ENCODE measurements at places on chromosomes 5 and 9. TPM values are rescaled to one million over a fixed set of nuclear protein-coding genes. Genes with fewer than 3 reads are reported as not detected.

Gene C9orf153
- 0.35 TPM for total RNA-seq

Gene C5orf34
- total RNA-seq: 1.5 TPM

Gene CDH12
- not detected for total RNA-seq

Gene TXNDC8
- total RNA-seq: not detected

Gene SLC46A2
- not detected for total RNA-seq

Gene ZFP2
- total RNA-seq: 0.91 TPM

Gene SURF2
- 12.1 TPM for total RNA-seq

Gene ELAVL2
- total RNA-seq: not detected

Gene BAAT
- not detected for total RNA-seq

Gene SPATA9
- total RNA-seq: 0.53 TPM

Gene ADAMTS19
- total RNA-seq: 1.1 TPM

Gene CD74
- 222 TPM for total RNA-seq

Gene SRA1
- 27.4 TPM for total RNA-seq

Gene PFN3
- not detected for total RNA-seq

GRCh38 chr9:127973169-127974000 is 7.4 kb downstream of the EEIG1 start:
- DNase-seq: peak; percentile 62

- DNase-seq: peak; percentile 84
Measured at GRCh38 chr9:14428781-14429230, 114.9 kb upstream of the NFIB start.

- no peak for DNase-seq
Measured at GRCh38 chr5:132056610-132057497, 3.6 kb upstream of the IL3 start.

DNA sequence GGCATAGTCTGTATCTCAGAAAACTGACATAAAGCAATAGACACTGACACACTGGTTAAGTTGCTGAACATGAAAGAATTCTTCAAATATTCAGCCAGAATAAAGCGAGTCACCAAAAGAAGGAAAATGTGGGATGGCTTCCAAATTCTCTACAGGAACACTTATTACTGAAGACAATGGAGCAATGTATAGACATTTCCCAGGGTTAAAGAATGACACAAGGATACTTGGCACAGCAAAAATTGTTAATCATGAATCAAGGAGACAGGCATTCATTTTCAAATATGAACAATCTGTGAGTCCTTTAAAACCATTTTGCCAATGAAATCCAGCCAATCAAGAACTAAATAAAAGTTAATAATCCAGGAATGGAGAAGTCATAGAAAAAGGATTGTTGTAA is 92.5 kb downstream of the MTX3 start:
- no peak for DNase-seq

DNA sequence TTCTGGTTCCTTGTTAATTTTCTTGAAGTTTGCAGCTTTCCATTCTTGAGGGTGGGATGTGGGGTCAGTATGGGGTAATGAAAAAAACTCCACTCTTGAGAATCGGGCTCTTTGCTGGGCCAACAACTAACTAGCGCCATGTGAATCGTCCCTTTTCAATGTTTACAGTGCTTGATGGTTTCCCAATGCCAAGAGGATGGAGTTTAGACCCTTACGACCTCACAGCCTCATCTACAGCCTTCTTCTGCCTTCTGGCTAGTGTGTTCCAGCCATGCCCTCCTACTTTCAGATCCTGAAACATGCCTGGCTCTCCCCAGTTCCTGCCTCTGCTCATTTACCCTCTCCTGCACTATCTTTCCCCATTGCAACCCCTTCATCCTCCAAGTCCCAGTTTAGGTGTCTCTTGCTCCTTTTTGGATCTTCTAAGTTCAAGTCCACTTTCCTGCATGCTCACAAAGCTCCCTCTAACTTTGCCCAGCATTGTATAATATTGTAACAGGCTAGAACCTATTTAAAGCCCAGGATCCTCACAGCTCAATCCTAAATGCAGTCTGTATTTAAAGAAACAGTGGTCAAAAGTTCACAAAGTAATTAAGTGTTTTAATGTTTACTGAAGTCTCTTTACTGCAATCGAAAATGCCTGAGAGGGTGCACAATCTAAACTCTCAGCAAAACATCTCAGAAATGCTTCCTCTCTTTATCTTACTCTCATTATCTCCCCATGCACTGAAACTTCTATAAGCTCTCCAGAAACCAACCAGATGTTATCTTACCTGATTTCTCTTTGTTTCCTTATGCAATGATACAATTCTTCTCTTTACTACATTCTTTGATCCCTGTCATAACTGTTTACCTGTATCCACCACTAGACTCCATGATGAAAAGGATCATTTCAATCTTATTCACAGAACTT is 20.6 kb upstream of the CAST start:
- no peak for DNase-seq

- DNase-seq: no peak
Measured at GRCh38 chr9:120873512-120873911, 3.5 kb downstream of the PHF19 start.

GRCh38 chr5:86686046-86686445 is 68.3 kb downstream of the COX7C start:
- DNase-seq: no peak

DNA sequence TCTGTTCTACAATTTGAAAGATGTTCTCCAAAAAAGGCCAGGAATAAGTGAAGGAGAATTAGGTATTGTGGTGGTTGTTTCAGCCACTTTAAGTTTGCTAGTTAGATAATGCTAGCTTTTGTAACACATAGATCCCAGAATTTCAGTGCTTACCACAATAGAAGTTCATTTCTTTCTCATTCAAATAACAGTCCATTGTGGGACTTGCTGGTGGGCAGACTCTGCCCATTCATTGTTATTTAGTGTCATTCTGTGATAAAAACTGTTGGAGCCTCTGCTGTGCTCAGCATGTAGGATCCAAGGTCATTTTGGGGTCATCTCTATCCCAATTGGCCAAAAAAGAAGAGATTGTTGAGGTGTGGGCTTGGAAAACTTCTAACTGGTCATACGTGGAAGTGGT is 106.8 kb downstream of the CCDC192 start:
- DNase-seq: no peak

- no peak for DNase-seq
Measured at GRCh38 chr5:89105171-89105695, 222.2 kb upstream of the MEF2C start.

DNA sequence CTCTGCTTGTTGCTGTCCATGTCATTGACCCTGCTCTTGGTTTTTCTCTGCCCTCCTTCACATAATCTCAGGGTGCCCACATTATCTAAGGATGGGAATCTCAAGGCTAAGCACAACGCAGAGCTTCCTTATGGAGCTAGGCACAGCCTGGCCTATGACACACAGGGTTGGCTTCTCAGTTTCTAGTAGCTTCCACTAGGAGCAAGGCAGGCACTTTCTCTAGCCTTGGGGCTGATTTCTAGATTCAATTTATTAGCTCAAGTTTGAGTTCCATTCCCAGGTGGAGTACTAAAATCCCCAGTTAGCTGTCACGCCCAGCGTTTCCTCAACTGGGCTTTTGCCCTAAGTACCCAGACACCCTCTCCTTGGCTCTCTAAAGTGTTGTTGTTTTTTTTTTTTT is 12.4 kb downstream of the IL4 start:
- DNase-seq: no peak

- DNase-seq: no peak
Measured at GRCh38 chr5:64502196-64502595, 3.6 kb upstream of the RGS7BP start.

- no peak for DNase-seq
Measured at GRCh38 chr9:29289365-29289764, 1716.1 kb upstream of the C9orf72 start.

- no peak for DNase-seq
Measured at GRCh38 chr9:111936391-111936790, 39.8 kb downstream of the UGCG start.

GRCh38 chr5:137453483-137454080 is 45.5 kb downstream of the SPOCK1 start:
- no peak for DNase-seq

DNA sequence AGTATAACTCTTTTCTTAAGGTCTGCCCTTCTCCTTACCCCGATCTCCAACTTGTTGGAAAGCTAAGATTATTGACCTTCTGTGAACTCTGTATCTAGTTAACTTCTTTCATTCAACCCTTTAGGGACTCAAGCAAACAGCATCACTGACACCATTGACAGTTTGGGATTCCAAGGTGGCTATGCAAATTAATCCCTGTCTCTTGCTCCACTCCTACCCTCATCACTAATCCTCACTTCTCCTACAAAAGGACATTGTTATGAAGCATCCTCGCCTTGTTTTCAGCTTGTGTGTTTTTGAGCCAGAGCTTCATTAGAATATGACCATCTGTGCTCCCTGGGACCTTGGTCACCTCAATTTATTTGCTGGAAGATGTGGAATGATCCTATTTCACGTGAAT is 337.9 kb downstream of the PDE4D start:
- no peak for DNase-seq

GRCh38 chr9:91421971-91422757 is 1.5 kb downstream of the NFIL3 start:
- peak; percentile 58 for DNase-seq

- no peak for DNase-seq
Measured at GRCh38 chr9:78828521-78828920, 531.6 kb downstream of the PSAT1 start.

DNA sequence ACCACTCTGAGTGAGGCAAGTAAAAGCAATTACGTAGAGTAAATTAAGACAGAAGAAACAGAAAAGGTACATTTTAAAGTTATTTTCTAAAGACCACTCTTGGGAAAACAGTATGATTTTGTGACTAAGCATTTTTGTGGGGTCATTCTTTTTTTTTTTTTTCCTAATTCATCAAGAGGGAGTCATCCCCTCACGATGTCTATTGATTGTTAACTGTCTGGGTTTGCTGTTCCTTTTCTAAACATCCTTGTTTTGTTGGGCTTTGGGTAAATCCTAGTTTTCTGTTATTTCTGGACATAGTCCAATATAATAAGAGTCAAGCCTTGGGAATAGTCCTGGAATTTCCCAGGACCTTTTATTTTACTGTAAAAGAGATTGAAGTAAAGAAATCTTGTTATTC is 63.8 kb downstream of the ANKRD55 start:
- DNase-seq: no peak

DNA sequence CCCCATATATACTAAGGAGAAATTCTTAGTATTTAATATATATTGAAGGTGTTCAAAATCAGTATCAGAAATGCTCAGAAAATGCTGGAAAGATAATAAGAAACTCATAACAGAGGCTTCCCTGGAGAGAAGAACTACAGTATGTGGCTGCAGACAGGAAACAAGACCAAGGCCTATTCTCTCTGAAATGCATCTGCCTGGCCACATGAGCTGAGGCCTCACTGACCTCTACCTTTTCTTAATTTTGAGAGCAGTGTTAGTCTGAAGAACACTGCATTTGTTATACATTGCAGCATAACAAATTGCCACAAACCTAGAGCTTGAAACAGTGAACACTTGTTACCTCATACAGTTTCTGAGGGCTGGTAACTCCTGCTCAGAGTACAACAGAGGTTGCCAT is 133.4 kb upstream of the SPEF2 start:
- DNase-seq: no peak

DNA sequence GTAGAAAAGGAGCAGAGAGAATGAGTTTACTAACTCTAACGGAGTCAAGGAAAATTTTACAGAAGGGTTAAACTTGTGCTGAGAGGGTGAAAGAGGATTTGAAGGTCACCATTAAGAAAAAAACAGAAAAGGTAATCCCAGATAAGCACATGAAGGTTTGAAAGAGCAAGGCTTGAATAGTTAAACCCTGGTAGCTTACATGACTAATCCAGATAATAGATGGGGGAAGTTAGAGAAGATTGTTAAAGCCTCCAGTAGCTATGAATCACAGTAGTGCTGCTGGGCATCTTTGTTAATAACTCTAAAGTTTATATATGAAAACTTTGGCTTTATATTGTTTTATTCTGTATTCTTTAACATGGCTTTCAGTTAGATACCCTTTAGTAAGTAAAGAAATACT is 354.5 kb upstream of the FTMT start:
- no peak for DNase-seq

DNA sequence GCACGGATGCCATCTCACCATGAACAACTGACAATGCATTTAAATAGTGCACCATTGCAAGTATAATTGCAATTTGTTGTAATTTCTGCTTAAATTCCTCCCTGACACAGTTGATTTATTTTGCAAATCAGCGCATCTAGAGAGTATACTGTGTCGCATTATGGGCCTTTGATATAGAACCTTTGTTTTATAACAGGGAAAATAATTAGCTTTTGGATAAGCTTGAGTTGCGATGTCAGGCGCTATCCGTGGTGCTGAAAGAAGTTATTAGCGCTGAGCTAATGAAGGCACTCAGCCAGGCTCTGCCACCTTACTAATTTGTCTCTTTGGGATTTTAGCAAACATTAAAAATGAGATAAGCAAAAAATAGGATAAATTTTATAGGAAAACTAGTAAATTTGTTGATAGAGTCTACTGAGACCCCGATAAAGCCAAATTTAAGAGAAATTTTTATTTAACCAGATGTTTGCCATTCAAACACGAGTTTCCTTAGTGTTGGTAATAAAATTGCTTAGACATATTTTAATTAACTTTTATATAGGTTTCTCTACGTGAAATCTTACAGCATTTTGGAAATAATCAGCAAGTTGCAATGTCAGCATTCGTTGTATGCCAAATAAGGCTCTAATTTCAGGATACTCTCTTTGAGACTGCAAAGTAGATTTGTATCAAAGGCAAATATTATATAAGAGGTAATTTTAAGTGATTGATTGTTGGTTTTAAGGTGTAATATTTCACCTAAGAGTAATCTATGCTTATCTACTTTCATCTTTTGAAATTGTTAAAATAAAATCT is 355.5 kb downstream of the TLR4 start:
- DNase-seq: peak; percentile 39

- DNase-seq: peak; percentile 85
Measured at GRCh38 chr5:122673343-122673742, 101.5 kb upstream of the SNX2 start.

- no peak for DNase-seq
Measured at GRCh38 chr9:130810609-130811136, 24.4 kb upstream of the ABL1 start.

GRCh38 chr9:81174023-81174422 is 515.3 kb downstream of the TLE1 start:
- DNase-seq: no peak

GRCh38 chr9:105421154-105421553 is 26.7 kb upstream of the FSD1L start:
- no peak for DNase-seq

DNA sequence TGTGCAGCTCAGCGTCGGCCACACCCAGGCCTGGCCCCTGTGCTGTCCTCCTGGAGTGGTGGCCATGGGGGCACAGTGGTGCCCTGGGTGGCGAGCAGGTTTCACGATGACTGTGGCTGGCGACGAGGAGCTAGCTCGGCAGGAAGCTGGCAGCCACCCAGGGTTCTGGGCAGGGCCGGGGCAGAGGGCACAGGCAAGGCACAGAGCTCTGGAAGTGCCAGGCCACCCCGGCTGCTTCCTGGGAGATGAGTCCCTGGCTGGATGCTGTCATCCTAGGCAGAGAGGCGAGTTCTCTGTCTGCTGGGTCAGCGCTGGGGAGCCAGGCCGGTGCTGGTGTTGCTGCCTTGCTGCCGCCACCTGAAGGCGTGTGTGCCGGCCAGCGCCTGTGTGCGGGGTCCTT is 51.7 kb downstream of the RXRA start:
- peak; percentile 87 for DNase-seq
